Endodermal cell (in vitro differentiated cells): ENCODE measurements at places on chromosomes 6 and 20. TPM values are rescaled to one million over a fixed set of nuclear protein-coding genes. Genes with fewer than 3 reads are reported as not detected.

FERMT1 gene
- total RNA-seq, result 2.5 to 5.3 TPM (median 4.1 TPM) in 3 replicates

IP6K3 gene
- total RNA-seq, result not detected in 3 replicates

CCM2L gene
- total RNA-seq, result 4.0 and 5.2 TPM in 2 replicates

ASF1A gene
- 44.5 and 45.9 TPM in 2 replicates for total RNA-seq

UNC93A gene
- total RNA-seq, result 0.59 to 3.1 TPM (median 2.0 TPM) in 3 replicates

GRIK2 gene
- total RNA-seq, result 4.5 and 4.7 TPM in 2 replicates

MUCL3 gene
- total RNA-seq, result 0.18 to 0.25 TPM in 2 of 3 replicates, not detected in the other

GNAS-AS1 gene
- 5.6 to 11.5 TPM (median 9.7 TPM) in 3 replicates for total RNA-seq

FAM209B gene
- 0.77 TPM in 1 of 2 replicates, not detected in the other for total RNA-seq

KCNK16 gene
- total RNA-seq, result not detected in 3 replicates

ABHD16B gene
- total RNA-seq, result not detected in 2 replicates

MUC21 gene
- total RNA-seq, result not detected in 2 replicates

- no peaks in the 10 kb centered on the region for H3K27me3 ChIP-seq
- H3K4me3 ChIP-seq, result no peak overlapping the region
- peak overlapping the region; percentile 73 for H3K27ac ChIP-seq
Measured at GRCh38 chr20:62688855-62689460, 19.7 kb upstream of the NTSR1 start.

GRCh38 chr6:36938536-36938935 is 16.0 kb upstream of the PI16 start:
- H3K27me3 ChIP-seq, result no peaks in the 10 kb centered on the region
- H3K36me3 ChIP-seq, result no peaks in the 10 kb centered on the region
- H3K27ac ChIP-seq, result no peak overlapping the region
- no peak overlapping the region for H3K4me3 ChIP-seq
- DNase-seq, result peak; percentile 24
- H3K4me1 ChIP-seq, result no peaks in the 10 kb centered on the region

- H3K4me1 ChIP-seq, result peaks cover 2% of the 10 kb centered on the region
- DNase-seq, result no peak
- no peaks in the 10 kb centered on the region for H3K27me3 ChIP-seq
- H3K36me3 ChIP-seq, result peaks cover 8% of the 10 kb centered on the region
- H3K4me3 ChIP-seq, result no peak overlapping the region
Measured at GRCh38 chr6:97176468-97176867, 106.5 kb downstream of the MMS22L start.

- no peaks in the 10 kb centered on the region for H3K27me3 ChIP-seq
- H3K27ac ChIP-seq, result no peak overlapping the region
- H3K4me1 ChIP-seq, result peaks cover 5% of the 10 kb centered on the region
Measured at GRCh38 chr20:3171391-3172125, 1.8 kb downstream of the LZTS3 start.

DNA sequence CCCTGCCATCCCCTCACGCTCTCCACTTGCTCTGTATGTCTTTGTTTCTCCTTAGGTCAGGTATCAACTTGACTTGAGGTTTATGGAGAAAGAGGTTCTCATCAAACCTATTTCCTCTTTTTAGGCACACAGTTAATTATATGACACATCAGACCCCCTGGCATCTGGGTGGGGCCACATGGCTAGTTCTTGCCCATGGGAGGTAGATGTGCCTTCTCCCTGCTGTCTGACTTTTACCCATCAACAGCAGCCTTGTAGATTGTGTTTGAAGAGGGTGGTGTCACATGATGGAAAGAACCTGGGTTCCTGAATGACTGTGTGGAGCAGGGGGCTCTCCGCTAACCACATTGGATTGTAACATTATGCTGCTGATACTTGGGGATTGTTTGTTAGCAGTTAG is 7.2 kb upstream of the UQCC2 start:
- DNase-seq, result no peak
- H3K4me1 ChIP-seq, result no peaks in the 10 kb centered on the region
- H3K27ac ChIP-seq, result no peak overlapping the region
- H3K4me3 ChIP-seq, result no peak overlapping the region

GRCh38 chr6:2514965-2515543 is 235.7 kb downstream of the MYLK4 start:
- no peak overlapping the region for H3K4me3 ChIP-seq
- no peaks in the 10 kb centered on the region for H3K27me3 ChIP-seq
- no peaks in the 10 kb centered on the region for H3K36me3 ChIP-seq
- DNase-seq, result no peak
- no peak overlapping the region for H3K27ac ChIP-seq

GRCh38 chr20:30513050-30513628 is 744.3 kb upstream of the DEFB115 start:
- H3K27me3 ChIP-seq, result no peaks in the 10 kb centered on the region
- no peak for DNase-seq
- no peak overlapping the region for H3K27ac ChIP-seq
- no peaks in the 10 kb centered on the region for H3K36me3 ChIP-seq
- no peak overlapping the region for H3K4me3 ChIP-seq

DNA sequence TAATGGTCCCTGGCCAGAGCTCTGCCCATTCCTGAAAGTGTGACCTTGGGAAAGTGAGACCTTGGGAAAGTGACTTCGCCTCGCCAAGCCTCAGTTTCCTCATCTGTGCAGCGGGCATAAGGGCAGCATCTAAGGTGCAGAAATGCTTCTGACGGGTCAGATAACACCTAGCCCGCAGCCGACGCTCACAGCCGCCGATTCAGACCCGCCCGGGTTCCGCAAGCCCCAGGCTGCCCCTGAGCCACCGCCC is 486 bp downstream of the FKBP1A start:
- H3K36me3 ChIP-seq, result peaks cover 12% of the 10 kb centered on the region
- peaks cover 31% of the 10 kb centered on the region for H3K27me3 ChIP-seq
- peaks cover 7% of the 10 kb centered on the region for H3K4me1 ChIP-seq
- H3K4me3 ChIP-seq, result peak overlapping the region; percentile 86
- DNase-seq, result no peak
- no peak overlapping the region for H3K27ac ChIP-seq

GRCh38 chr20:36988494-36988966 is 37.0 kb upstream of the SAMHD1 start:
- no peak overlapping the region for H3K27ac ChIP-seq
- H3K36me3 ChIP-seq, result no peaks in the 10 kb centered on the region
- no peaks in the 10 kb centered on the region for H3K27me3 ChIP-seq
- H3K4me3 ChIP-seq, result no peak overlapping the region
- no peaks in the 10 kb centered on the region for H3K4me1 ChIP-seq

- peaks cover 14% of the 10 kb centered on the region for H3K36me3 ChIP-seq
- DNase-seq, result no peak
- H3K27me3 ChIP-seq, result no peaks in the 10 kb centered on the region
Measured at GRCh38 chr6:166977621-166978525, 21.3 kb upstream of the CEP43 start.

DNA sequence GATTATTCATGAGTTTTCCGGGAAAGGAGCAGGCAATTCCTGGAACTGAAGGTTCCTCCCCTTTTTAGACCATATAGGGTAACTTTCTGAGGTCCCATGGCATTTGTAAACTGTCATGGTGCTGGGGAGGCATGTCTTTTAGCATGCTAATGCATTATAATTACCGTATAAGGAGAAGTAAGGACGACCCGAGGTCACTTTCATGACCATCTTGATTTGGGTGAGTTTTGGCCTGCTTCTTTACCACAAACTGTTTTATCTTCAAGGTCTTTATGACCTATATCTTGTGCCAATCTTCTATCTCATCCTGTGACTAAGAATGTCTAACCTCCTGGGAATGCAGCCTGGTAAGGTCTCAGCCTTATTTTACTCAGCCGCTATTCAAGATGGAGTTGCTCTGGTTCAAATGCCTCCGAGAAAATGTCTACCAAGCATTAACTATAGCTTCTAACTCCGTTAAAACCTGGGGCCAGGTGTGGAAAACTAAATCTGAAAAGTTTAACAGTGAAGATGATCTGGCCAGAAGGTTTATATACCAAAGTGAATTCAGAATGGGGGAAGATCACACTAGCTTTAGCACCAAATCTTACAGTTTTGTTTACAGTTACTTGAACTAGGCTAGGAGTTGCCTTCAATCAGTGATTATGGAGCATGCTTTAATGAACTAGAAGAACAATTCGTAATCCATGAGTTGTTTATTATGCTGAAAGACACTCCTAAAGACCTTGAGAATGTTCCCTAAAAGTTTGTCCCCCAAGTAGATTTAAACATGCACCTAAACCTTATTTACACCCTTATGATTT is 80.0 kb upstream of the TOP1 start:
- no peak overlapping the region for H3K27ac ChIP-seq
- H3K27me3 ChIP-seq, result no peaks in the 10 kb centered on the region
- no peak for DNase-seq
- H3K4me3 ChIP-seq, result peak overlapping the region; percentile 7

DNA sequence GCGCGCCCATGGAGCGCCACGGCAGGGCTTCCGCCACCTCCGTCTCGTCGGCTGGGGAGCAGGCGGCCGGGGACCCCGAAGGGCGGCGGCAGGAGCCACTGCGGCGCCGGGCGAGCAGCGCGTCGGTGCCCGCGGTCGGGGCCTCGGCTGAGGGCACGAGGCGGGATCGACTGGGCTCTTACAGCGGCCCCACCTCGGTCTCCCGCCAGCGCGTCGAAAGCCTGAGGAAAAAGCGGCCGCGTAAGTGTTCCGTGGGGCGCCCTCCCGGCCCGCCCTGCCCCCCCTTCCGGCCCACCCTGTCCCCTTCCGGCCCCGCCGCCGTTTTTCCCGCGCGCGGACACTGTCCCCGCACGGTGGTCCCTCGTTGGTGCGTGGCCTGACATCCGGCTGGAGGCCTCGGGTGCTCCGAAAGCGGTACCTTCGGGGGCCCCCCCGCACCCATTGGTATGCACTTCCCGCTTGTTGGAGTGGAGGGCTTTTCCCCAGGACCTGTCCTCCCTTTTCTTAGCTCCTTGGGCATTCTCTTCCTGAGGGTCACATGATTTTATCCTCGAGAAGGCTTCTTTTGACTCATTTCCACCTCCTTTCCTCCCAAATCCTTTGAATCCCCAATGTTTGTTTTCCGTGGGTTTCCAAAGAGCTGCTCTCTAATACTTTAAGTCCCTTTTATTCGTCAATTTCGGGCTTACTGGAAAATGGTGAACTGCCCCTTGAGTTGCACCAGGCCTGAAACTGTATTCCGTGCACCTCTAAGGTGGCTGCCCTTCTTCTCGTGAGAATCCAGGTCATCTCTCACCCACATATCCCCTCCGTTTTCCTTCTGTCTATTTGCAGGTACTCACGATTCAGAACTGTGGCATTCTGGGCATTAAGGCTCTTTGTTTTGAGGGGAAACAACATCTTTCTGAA is 556 bp downstream of the PANK2 start:
- H3K36me3 ChIP-seq, result peaks cover 31% of the 10 kb centered on the region
- peak overlapping the region; percentile 98 for H3K27ac ChIP-seq
- peak overlapping the region; percentile 94 for H3K4me3 ChIP-seq
- DNase-seq, result peak; percentile 63
- peaks cover 3% of the 10 kb centered on the region for H3K4me1 ChIP-seq
- H3K27me3 ChIP-seq, result no peaks in the 10 kb centered on the region

GRCh38 chr6:100491952-100492670 is 27.4 kb upstream of the SIM1 start:
- H3K27me3 ChIP-seq, result no peaks in the 10 kb centered on the region
- H3K4me1 ChIP-seq, result no peaks in the 10 kb centered on the region
- no peak for DNase-seq
- H3K4me3 ChIP-seq, result no peak overlapping the region

- H3K27me3 ChIP-seq, result peaks cover 41% of the 10 kb centered on the region
- H3K4me1 ChIP-seq, result peaks cover 12% of the 10 kb centered on the region
- peak overlapping the region; percentile 45 for H3K4me3 ChIP-seq
- no peak for DNase-seq
- H3K36me3 ChIP-seq, result no peaks in the 10 kb centered on the region
- no peak overlapping the region for H3K27ac ChIP-seq
Measured at GRCh38 chr6:43275801-43276576, 22.1 kb upstream of the SLC22A7 start.

GRCh38 chr6:43878127-43878634 is 108.2 kb downstream of the VEGFA start:
- no peaks in the 10 kb centered on the region for H3K36me3 ChIP-seq
- H3K27ac ChIP-seq, result no peak overlapping the region
- no peaks in the 10 kb centered on the region for H3K27me3 ChIP-seq
- no peak for DNase-seq

DNA sequence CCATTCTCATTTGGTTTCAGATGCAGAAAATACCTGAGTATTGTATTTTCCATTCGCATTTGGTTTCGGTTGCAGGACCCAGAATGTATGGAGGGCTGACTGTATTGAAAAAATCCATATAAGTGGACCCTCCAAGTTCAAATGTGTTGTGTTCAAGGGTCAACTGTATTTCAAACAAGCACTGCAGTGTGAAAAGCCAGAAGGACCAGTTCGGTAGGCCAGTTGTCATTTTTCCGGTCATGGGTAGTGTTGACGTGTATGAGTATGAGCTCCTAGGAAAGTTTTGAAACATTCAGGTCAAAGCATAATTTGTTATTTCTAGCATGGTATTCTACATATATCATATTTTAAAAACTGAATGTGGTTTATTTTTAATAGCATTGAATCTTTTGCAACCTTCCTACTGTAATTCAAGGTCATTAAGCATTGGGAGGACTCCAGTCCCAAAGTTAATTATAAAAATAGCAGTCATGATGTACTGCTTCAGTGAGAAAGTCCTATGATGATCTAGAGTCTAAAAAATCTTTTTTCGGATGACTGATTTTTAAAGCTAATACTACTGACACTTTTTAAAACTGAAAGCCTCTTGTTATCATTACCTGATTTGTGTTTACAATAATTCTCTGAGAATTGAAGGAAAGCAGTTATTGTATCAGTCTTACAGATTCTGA is 18.9 kb downstream of the NHSL1 start:
- no peaks in the 10 kb centered on the region for H3K27me3 ChIP-seq
- peaks cover under 1% of the 10 kb centered on the region for H3K4me1 ChIP-seq
- H3K4me3 ChIP-seq, result no peak overlapping the region
- H3K27ac ChIP-seq, result no peak overlapping the region
- no peak for DNase-seq
- H3K36me3 ChIP-seq, result peaks cover 4% of the 10 kb centered on the region

DNA sequence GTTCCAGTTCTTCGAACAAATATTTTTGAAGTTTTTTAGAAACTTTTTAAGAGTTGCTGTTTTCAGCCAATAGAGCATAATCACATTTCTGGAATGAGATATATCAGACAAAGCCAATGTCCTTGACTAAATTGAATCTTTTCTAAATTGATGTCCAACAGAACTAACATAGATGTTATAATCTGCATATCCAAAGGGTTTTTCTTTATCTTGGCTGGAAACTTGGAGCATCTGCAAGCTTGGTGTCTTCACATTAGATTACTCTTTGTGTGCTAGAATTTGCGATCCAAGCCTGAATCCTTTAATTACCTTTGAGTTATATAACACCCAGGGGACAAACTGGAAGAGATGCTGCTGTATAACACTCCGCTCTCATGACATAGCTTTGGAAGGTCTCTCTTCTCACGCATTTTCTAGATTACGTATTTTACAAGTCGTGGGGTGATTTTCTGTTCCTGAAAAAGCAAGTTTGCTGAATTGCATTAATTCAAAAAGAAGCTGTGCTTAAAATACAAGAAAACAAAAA is 64.4 kb upstream of the FUCA2 start:
- no peaks in the 10 kb centered on the region for H3K36me3 ChIP-seq
